MM.1S (cell line): ENCODE measurements at places on chromosomes 16 and 17.

DNA sequence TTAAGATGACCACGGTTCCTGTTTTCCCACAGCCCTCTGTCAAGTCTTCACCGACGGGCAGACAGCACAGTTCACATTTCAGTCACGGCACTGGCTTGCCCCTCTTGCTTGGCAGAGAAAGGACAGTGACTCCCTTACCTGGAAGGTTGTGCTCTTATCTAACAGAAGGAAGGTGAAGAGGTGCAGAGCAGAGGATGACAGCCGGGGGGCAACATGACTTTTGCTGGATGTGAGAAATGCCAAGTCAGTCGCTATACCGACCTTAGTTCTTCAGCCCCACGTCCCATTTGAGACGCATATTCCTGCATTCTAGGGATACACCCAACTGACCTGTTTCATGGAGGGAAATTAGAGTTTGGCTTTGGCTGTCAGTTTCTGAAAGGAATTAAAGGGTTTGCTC, 492.3 kb downstream of the NPIPA7 start:
- no peaks in the 10 kb centered on the region for H3K27me3 ChIP-seq
- no peaks in the 10 kb centered on the region for H3K36me3 ChIP-seq
- no peak for DNase-seq

DNA sequence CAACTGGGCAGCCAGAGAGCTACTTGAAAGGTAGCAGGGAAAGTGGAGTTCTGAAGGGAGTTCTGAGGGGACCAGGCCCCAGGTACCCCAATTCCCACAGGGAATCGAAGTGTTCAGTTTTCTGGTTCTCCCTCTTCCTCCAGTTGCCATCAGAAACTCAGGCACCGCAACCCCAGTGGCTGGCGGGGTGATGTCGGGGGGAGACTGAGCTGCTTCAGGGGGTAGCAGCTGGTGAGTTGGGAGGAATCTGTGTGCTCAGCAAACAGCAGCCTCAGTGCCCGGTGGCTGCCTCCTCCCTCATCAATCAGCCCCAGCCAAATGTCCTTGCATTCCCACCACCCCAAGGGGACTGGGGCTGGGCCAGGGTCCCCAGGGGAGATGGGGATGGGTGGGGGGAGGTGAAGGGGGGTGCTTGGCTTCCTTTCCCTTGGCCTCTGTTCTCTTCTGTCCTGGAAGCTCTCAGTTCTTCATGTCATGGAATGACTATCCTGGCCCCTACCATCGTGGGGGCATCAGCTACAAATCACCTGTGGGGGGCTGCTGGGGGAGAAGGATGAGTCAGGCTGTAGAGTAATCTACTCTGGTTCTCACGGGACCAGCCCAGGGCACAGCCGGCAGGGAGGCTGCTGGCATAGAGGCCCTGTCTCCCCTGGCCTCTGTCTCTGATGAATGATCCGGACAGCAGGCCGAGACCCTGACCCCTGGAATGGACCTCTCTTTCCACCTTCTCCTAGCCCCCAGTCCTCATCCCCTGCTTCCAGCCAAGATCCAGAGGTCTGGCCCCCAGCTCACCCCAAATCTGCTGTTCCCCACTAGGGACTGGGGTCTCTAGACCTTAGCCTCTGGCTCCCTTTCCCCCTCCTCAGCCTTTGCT, 2.6 kb upstream of the DNAH2 start:
- H3K27me3 ChIP-seq = peaks cover 91% of the 10 kb centered on the region
- peaks cover 6% of the 10 kb centered on the region; the same call in 1 of the 2 replicates for H3K4me1 ChIP-seq
- no peak overlapping the region for H3K27ac ChIP-seq
- H3K36me3 ChIP-seq = no peaks in the 10 kb centered on the region

- no peak overlapping the region for H3K27ac ChIP-seq
- no peak for DNase-seq
- H3K4me1 ChIP-seq = no peaks in the 10 kb centered on the region
- H3K4me3 ChIP-seq = no peak overlapping the region
- no peaks in the 10 kb centered on the region for H3K36me3 ChIP-seq
- no peaks in the 10 kb centered on the region for H3K27me3 ChIP-seq
These were observed 37.5 kb downstream of the TEKT3 start for GRCh38 chr17:15303851-15304250.

DNA sequence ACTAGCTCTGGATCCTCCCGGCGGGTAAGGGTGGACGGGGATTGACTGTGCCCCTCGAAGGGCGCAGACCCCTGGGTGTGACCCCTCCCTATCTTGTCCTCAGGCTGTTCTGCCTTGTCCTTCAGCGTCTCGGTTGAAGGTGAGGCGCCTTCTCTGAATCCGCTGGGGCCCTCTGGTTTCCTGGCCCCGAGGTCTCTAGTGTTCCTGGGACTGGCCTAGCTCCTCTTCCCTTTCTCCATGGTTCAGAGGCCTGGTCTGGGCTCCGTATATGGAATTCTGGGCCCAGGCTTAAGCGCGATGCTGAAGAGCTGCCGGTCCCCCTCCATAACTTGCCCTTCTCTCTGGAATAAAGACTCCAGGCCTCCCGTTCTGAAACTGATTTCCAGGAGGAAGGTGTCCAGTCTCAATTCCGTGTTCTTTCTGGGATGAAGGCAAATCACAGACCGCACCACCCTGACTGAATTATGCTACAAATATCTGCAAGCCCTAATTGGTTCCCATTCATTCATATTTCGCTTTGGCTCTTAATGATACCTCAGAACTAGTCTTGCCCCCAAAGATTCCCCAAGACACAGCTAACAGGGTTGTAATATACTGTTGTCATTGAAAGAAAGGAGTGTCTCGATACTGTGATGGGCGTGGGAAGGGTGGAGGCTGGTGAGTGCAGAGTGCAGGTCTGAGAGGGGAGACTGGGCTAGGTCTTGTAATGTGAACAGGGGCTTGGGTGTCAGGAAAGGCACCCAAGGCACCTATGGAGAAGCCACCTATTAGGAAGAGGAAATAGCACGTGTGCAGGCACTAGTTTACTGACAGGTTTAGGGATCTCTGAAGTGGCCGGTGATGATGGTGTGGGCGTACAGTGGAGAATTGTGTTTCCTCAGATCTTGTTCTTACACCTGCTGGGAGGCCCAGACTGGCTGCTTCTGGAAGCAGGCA, 851 bp downstream of the EDC4 start:
- no peak for DNase-seq
- H3K36me3 ChIP-seq = no peaks in the 10 kb centered on the region; the same call in 1 of the 2 replicates
- H3K27ac ChIP-seq = peak overlapping the region; percentile 21; the same call in 1 of the 2 replicates
- no peaks in the 10 kb centered on the region for H3K27me3 ChIP-seq
- peak overlapping the region; percentile 99 for H3K4me3 ChIP-seq

GRCh38 chr16:24652803-24653202, 76.6 kb upstream of the TNRC6A start:
- H3K27ac ChIP-seq = no peak overlapping the region
- no peak for DNase-seq
- no peaks in the 10 kb centered on the region for H3K36me3 ChIP-seq
- H3K4me3 ChIP-seq = no peak overlapping the region

DNA sequence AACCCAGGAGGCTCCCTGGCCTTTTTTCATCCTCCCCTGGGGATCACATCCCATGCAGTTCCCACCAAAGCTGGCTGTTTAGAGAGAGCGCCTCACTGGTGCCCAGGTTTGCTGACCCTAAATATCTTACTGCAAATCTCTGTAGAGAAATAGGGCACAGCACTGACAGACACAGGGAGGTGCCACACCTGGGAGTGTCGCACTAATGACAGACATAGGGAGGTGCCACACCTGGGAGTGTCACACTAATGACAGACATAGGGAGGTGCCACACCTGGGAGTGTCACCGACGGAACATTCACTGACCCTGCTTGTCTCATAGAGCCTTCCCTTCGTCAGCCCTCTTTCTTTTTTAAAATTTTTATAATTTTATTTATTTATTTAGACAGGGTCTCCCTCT, 25.6 kb downstream of the UNK start:
- H3K4me3 ChIP-seq = no peak overlapping the region
- no peaks in the 10 kb centered on the region for H3K27me3 ChIP-seq
- no peaks in the 10 kb centered on the region for H3K4me1 ChIP-seq
- DNase-seq = no peak
- peaks cover 5% of the 10 kb centered on the region; the same call in 1 of the 2 replicates for H3K36me3 ChIP-seq

DNA sequence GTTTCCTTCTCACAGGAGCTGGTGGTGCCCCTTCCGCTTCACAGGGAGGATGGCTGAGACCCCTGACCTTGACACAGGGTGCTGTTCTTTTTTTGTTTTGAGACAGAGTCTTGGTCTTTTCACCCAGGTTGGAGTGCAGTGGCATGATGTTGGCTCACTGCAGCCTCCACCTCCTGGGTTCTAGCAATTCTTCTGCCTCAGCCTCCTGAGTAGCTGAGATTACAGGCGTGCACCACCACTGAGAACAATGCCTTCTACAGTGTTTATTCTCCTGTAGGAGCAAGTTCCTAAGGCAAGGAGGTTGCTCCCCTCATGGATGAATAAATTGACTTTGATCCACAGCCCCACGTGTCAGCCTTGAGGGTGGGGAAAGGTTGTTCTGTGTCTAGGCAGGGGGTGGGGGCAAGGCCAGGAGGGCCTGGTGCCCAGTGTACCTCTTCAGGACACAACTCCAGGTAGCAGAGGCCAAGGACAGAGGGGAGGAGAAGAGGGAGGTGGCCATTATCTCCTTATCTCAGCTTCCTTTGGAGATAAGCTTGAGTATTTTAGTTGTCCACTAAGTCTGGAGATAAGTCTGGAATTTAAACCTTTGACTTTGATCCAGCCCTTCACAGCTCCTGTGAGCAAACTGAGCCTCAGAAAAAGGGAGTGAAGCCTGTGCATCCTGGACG, 159.4 kb downstream of the SEC14L1 start:
- DNase-seq = no peak
- H3K27me3 ChIP-seq = no peaks in the 10 kb centered on the region
- no peaks in the 10 kb centered on the region for H3K36me3 ChIP-seq
- no peak overlapping the region for H3K27ac ChIP-seq
- H3K4me3 ChIP-seq = no peak overlapping the region
- no peaks in the 10 kb centered on the region for H3K4me1 ChIP-seq

DNA sequence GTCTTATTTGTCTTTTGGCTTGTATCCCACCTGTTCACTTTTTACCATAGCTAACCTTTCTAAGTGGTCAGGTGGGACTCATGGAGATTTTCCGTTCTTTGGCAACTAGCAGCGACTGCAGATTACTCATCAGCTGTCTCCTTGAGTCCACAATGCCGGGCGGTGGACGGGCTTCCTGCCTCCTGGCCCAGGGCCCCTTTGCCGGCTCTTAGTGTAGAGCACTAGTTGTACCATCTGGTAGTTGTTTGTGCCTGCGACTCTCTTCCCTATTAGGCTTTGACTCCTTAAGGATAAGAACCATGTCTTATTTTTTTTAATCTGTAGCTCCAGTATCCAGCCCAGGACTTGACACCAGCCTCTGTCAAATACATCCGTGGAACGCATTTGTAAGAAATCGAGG, 399.9 kb downstream of the WWOX start:
- H3K4me3 ChIP-seq = no peak overlapping the region
- DNase-seq = no peak
- H3K4me1 ChIP-seq = no peaks in the 10 kb centered on the region
- no peaks in the 10 kb centered on the region for H3K27me3 ChIP-seq
- no peak overlapping the region for H3K27ac ChIP-seq

GRCh38 chr17:80605326-80606066, 60.9 kb downstream of the RPTOR start:
- no peaks in the 10 kb centered on the region for H3K36me3 ChIP-seq
- H3K4me1 ChIP-seq = no peaks in the 10 kb centered on the region
- DNase-seq = no peak
- no peaks in the 10 kb centered on the region for H3K27me3 ChIP-seq
- H3K27ac ChIP-seq = no peak overlapping the region
- H3K4me3 ChIP-seq = no peak overlapping the region

- H3K4me1 ChIP-seq = peaks cover 7% of the 10 kb centered on the region; the same call in 1 of the 2 replicates
- peaks cover 32% of the 10 kb centered on the region for H3K27me3 ChIP-seq
- H3K27ac ChIP-seq = no peak overlapping the region
These were observed 16.2 kb upstream of the MTMR4 start for GRCh38 chr17:58530655-58531054.

DNA sequence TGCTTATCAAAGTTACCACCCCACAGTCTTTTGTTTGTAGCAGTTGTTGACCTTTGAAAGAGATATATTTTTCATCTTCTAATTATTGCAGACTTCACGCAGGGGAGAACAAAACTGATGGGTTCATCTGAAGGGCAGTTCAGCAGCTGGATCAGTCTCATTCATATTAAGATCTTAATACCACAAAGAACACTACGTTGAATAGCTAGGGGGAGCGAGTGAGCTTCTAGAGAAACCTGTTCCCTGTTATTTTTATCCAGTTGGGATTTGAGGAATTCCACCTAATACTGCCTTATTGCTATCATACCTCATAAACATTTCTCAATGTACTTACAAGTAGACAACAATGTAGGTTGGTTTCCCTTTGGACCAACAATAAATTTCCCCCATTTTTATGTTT, 306.1 kb upstream of the KIF2B start:
- H3K27me3 ChIP-seq = no peaks in the 10 kb centered on the region
- DNase-seq = no peak
- H3K4me3 ChIP-seq = no peak overlapping the region
- H3K36me3 ChIP-seq = no peaks in the 10 kb centered on the region

GRCh38 chr17:60671482-60671881, 6.2 kb upstream of the BCAS3 start:
- H3K4me1 ChIP-seq = peaks cover 4% of the 10 kb centered on the region; the same call in 1 of the 2 replicates
- DNase-seq = no peak
- H3K36me3 ChIP-seq = no peaks in the 10 kb centered on the region
- no peak overlapping the region for H3K4me3 ChIP-seq
- H3K27me3 ChIP-seq = no peaks in the 10 kb centered on the region
- no peak overlapping the region for H3K27ac ChIP-seq

DNA sequence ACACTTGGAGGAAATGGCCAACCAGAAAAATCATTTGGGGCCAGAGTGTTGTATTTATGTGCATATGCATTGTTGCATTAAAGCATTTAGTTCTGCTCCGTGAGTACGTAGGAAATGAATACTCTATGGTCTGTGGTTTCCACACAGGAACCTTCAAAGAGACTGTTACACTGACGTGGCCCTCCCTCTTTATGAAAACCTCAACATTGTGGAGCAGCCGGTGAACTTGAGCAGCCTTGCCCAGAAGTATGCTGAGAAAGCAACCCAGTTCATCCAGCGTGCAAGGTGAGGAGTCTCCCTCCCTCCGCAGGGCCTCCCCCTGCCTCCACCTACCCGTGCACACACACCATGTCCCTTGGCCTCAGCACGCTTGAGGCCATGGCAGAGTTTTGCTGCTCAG, 65.2 kb downstream of the ARSG start:
- H3K4me1 ChIP-seq = no peaks in the 10 kb centered on the region
- no peak overlapping the region for H3K27ac ChIP-seq
- H3K27me3 ChIP-seq = no peaks in the 10 kb centered on the region
- H3K36me3 ChIP-seq = no peaks in the 10 kb centered on the region
- no peak overlapping the region for H3K4me3 ChIP-seq

GRCh38 chr16:7221157-7221556, 111.5 kb upstream of the RBFOX1 start:
- no peak for DNase-seq
- H3K4me3 ChIP-seq = no peak overlapping the region
- H3K4me1 ChIP-seq = no peaks in the 10 kb centered on the region
- H3K27ac ChIP-seq = no peak overlapping the region
- no peaks in the 10 kb centered on the region for H3K36me3 ChIP-seq

- H3K27ac ChIP-seq = no peak overlapping the region
- no peaks in the 10 kb centered on the region for H3K36me3 ChIP-seq
- no peaks in the 10 kb centered on the region for H3K27me3 ChIP-seq
- DNase-seq = no peak
- H3K4me1 ChIP-seq = peaks cover 11% of the 10 kb centered on the region
These were observed 176.5 kb downstream of the SEC14L1 start for GRCh38 chr17:77317091-77317750.

GRCh38 chr16:2529961-2530628, 1.1 kb downstream of the CEMP1 start:
- no peaks in the 10 kb centered on the region for H3K27me3 ChIP-seq
- H3K4me3 ChIP-seq = no peak overlapping the region
- no peak overlapping the region for H3K27ac ChIP-seq
- DNase-seq = no peak
